ENCODE measurements at places on chromosomes 2 and 18. TPM values are rescaled to one million over a fixed set of nuclear protein-coding genes. Genes with fewer than 3 reads are reported as not detected.

The CXCR1 gene
- total RNA-seq, result not detected

The CNPPD1 gene
- total RNA-seq, result 37.5 TPM

The TMEM182 gene
- total RNA-seq, result 3.5 TPM

The TCF4 gene
- 9.3 TPM for total RNA-seq

The GAL3ST2 gene
- not detected for total RNA-seq

The UGP2 gene
- 72.6 TPM for total RNA-seq

The RFX8 gene
- total RNA-seq, result not detected

The OSR1 gene
- not detected for total RNA-seq

The ATP6V1B1 gene
- total RNA-seq, result 0.81 TPM

The DSC2 gene
- 12.2 TPM for total RNA-seq

The MYOM1 gene
- 0.12 TPM for total RNA-seq

The COL4A3 gene
- total RNA-seq, result under 0.01 TPM

The GRHL1 gene
- 6.8 TPM for total RNA-seq

The FRZB gene
- total RNA-seq, result 0.07 TPM

GRCh38 chr2:30127016-30127893 lies 19.6 kb upstream of the YPEL5 start:
- DNase-seq, result no peak

DNA sequence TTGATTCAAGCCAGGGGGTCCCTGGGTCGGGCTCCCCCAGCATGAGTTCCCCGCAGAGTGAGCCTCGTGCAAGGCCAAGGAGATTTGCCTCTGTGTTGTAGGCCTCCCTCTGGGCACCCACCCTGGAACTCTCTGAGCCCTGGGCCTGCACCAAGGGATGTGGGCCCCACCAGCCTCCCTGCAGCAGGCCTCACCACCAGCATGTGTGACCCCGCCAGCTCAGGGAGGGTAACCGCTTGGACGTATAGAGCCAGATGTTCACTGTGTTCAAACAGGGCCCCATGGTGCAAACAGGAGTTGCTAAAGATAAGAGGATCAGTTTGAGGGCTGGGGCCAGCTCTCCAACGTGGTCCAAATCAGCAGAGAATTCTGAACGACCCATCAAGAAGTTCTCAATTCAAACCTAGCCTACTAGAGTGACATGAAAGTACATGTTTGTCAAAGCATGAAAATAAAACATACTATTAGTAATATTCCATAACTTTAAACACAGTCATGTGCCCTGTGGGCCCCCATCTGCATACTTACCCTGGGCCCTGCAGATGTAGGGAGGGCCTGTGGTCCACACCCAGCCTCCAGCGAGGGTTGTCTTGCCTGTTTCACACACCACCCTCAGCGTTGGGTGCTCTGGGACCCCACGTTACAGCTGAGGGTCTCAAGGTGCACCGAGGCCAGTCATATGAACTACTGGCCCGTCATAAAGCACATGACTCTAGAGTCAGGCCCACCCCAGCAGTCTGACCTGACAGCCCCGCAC lies 5.5 kb upstream of the TUBB6 start:
- DNase-seq, result no peak

GRCh38 chr2:120180066-120180465 lies 43.1 kb downstream of the TMEM185B start:
- no peak for DNase-seq

GRCh38 chr2:121972203-121972602 lies 216.8 kb downstream of the TSN start:
- no peak for DNase-seq

DNA sequence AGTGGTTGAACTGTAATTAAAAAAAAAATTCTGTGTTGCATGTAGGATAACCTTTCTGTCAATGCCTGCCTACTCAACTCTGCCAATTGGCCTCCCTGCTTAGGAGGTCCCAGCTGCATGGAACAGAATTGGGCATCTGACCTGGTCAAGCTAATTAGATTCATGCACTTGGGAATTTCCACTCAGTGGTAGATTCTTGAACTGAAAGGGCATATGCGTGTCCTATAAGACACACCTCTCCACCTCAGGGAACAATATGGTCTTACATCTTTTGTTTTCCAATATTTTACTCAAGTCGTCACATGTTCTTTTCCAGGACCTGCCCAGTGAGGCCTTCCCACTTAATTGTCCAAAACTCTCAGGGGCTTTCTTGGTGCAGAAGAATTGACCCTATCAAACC lies 68.1 kb upstream of the TLK1 start:
- DNase-seq, result no peak

- no peak for DNase-seq
These were observed 5.4 kb downstream of the CCDC141 start for GRCh38 chr2:179044500-179044899.

DNA sequence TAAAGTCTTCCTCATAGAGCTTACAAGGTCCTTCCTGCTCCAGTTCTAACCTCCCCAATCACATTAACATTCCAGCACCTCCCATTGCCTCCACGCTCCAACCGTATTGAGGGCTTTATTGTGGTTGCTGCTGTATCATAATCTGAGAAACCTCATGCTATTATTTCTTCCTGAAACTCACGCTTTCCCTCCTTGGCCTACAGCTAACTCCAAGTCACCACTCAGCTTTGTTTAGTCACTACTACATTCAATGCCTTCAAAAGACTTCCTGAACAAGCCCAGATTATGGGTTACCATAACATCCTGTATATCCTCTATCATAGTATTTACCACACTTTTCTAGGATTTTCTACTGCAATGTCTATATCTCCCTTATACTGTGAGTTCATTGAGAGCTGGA lies 230.4 kb downstream of the IKZF2 start:
- no peak for DNase-seq

- no peak for DNase-seq
These were observed 448.7 kb upstream of the TCF4 start for GRCh38 chr18:56036741-56037140.

DNA sequence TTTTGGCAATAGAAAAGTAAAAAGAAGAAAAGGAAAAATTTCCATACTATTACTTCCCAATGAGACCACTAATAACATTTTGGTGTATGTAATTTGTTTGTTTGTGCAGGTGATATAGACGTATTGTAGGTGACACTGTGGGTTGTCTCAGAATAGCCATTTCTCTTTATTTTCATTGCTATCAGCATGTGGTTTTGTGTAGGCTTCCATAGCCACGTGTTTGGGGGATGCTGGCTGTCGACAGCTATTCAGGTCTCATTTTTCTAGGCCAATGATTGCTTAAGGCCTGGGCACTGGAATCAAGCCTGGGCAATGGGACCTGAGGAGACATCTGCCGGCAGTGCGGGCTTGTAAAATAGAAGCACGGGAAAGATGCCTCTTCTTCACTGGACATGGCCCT lies 71.0 kb upstream of the KCTD1 start:
- DNase-seq, result no peak

GRCh38 chr18:7728297-7728696 lies 161.2 kb downstream of the PTPRM start:
- DNase-seq, result no peak

DNA sequence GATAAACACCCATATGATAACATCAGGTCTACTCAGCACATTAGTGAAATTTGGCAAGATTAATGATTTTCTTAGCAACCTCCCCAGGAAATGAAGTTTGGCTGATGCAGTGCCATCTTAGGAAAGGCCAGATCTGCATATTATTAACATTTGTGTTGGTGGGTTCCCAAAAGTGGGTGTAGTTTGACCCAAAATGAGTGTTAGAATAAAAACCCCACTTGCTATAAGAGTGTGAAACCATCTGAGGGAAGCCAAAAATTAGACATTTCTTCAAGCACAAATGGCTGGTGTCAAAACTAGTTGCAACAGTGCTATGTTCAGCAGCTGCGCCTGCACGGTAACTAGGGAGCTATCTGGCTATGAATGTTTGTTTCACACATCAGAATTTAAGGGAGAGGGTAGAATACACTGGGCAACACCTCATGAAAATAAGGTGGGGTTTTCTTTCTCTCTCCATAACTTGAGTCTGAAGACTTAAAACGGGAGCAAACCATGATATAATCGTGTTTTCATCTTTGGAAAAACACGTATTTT lies 15.9 kb upstream of the CSRNP3 start:
- no peak for DNase-seq

DNA sequence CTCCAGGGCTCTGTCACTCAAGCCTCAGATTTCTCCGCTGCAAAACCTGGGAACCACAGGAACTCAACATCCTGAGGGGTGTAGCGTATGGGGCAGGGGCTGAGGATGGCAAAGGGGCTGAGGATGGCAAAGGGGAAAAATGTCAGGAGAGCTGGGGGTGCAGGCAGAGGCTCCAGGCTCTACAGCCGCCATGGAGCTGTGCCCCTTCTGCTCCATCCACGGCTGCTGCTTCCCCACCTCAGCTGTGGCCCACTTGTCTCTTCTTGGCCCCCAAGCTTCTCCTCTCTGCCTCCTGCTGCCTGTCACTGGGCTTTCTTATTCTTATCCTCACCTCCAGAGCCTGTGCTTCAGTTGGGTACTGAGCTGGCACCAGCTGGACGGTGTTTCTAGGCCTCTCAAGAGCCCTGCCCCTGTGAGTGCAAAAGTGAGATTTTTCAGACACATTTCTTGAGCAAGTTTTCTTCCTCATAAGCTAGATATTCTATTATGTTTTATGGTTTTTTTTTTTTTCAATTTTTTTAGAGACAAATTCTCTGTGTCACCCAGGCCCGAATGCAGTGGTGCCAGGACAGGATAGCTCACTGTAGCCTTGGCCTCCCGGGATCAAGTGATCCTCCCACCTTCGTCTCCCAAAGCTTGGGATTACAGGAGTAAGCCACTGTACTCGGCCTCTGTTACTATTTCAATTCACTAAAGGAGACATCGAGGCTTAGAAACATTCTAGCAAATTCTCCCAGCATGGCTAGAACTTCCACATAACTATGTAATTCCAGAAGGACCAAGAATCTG lies 49.0 kb downstream of the MARCO start:
- no peak for DNase-seq

DNA sequence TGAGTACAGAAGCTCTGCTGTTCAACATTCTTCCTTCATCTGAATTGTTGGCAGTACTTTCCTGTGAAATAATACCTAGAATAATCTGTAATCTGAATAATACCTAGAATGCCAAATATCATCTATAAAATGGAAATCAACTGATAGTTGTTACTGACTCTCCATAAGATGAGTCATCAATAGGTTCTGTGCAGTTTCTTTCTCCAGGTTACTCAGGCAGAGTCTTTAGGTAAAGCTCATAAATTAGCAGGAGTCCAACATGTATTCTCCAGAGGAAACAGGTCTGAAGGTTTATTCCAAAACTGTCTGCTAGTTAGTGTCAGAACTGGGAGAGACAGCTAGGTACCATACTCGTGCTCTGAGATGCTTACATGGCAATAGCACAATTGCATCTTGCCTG lies 282.0 kb upstream of the MAP2 start:
- no peak for DNase-seq

GRCh38 chr2:197851451-197851850 lies 47.1 kb downstream of the PLCL1 start:
- DNase-seq, result no peak

DNA sequence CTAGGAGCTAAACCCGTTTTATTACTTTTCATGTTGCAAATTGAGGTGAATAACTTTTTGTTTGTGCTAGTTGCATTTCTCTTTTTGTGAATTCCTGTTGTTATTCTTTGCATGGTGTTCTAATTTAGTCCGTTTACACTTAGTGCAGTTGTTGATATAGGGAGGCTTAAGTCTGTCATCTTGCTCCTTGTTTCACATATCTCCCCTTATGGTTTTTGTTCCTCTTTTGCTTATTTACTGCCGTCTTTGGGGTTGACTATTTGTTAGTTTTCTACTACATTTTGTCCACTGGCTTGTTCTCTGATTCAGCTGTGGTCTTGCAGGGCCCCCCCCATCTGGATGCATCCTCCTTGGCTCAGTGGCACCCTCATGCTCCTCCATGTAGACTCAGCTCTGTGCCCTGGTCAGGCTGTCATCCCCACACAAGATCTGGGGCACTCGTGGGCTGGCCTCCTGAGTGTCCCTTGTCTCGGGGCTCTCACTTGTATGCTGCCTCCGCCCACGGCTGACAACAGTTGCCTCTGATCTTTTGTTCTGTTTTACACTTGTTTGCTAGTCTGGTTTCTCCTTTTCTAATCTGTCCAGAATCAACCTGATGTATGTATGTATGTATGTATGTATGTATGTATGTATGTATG lies 42.9 kb upstream of the ASB1 start:
- DNase-seq, result no peak

DNA sequence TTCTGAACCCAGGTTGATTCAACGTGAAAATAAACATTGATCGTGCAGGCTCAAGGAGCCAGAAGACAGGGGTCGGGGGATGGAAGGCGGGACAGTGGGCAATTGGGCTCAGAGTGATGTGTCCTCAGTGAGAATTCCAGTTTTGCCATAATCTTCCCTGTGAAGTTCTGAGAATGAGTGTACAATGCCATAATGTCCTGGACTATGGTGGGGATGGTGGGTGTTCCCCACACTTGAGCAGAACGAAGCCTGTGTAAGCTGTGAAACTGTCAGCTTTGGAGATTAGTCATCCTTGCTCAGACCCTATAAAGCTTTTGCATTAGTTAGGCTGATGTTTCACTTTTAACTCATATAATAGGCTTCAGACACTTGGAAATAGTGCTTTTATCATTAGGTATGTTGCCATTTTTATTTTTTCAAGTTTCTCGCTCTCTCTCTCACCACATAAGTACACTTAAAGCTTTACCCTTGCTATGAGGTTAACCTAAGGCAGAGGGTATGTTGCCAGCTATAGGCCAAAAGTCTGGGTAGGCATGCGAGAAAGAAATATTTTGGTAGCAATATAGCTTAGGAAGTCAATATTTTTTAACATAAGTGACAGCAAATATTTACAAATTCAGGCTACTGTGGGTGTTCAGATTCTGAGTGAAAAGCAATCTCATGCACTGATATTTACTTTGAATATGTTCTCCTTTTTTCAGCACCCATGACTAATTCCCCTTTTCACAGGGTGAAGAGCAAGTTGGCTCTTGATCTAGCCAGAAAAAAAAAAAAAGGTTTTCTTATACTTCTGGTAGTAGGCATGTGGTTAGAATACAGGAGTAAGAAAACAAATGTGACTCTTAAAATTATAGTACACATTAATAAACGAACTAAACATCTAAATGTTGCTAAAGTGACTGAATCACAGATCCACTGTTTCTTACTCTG lies 47.2 kb downstream of the CDC42EP3 start:
- no peak for DNase-seq

GRCh38 chr2:12119841-12120240 lies 373.4 kb downstream of the LPIN1 start:
- no peak for DNase-seq

- no peak for DNase-seq
These were observed 16.1 kb downstream of the MBP start for GRCh38 chr18:77116201-77117080.

GRCh38 chr18:70973626-70974025 lies 684.8 kb downstream of the SOCS6 start:
- DNase-seq, result no peak

- no peak for DNase-seq
These were observed 64.0 kb upstream of the ZSWIM2 start for GRCh38 chr2:186912979-186913378.

- DNase-seq, result no peak
These were observed 40.7 kb downstream of the ARHGAP25 start for GRCh38 chr2:68775272-68775842.

GRCh38 chr2:212109792-212110680 lies 428.6 kb downstream of the ERBB4 start:
- DNase-seq, result no peak

GRCh38 chr2:196399722-196400691 lies 228.6 kb upstream of the STK17B start:
- no peak for DNase-seq

- DNase-seq, result no peak
These were observed 26.9 kb upstream of the CCBE1 start for GRCh38 chr18:59724103-59724502.

Measured in epithelial cell of proximal tubule (primary cell).